ENCODE measurements at places on chromosomes 16 and 17. TPM values are rescaled to one million over a fixed set of nuclear protein-coding genes. Genes with fewer than 3 reads are reported as not detected.

Gene CCDC200
- total RNA-seq: not detected

Gene PDIA2
- 13.0 TPM for total RNA-seq

DNA sequence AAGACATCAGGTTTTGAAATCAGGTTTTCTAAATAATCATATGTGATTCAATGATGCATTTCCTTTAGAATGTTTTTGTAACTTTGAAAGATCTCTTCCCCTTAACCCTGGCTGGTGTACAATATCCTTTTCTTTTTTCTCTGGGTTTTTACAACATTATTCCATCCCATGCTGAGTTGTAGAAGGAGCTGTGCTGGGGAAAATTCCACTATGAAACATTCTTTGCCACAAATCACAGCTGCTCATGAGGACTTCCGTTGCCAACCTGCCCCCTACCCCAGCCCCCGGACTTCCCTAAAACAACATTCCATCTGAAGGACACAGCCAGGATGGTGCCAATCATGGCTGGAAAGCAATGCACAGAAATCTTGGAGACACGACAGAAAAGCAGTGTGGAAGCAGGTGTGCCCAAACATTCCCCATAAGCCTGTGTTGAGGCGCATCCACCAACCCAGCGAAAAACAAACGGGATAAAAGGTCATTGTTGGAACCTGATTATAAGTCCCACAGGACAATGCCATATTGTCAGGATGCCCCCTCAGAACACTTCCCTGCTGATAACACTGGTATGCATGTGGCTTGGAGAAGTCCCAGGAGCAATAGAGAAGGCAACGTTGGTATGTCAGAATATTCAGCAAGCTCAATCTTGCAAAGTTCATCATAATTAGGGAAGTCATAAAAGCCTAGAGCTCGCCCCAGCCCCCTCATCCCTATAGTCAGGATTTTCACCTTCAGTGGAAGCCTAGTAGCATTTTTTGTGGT is 475.0 kb downstream of the HS3ST3B1 start:
- no peak overlapping the region for H3K27ac ChIP-seq
- no peaks in the 10 kb centered on the region for H3K4me1 ChIP-seq
- no peaks in the 10 kb centered on the region for H3K36me3 ChIP-seq

DNA sequence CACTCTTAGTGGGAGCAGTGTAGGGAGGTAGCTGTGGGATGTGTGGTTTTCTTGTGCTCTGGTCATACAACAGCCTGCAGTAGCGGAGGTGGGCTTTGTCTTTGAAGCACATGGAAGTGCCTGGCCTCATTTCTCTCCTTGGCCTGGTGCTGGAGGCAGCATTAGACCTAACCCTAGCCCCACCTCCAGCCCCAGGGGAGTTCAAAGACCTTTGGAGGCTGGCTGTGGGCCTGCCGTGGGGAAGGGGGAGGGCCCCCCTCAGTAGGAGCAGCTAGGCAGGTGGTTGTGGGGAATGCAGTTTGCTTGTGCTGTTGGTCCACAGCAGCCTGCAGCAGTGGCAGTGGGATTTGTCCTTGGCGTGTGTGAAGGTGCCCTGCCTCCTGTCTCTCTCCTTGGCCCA is 91.7 kb downstream of the BCAS3 start:
- H3K4me3 ChIP-seq: no peak overlapping the region
- no peaks in the 10 kb centered on the region for H3K4me1 ChIP-seq
- no peak overlapping the region for H3K27ac ChIP-seq
- H3K27me3 ChIP-seq: no peaks in the 10 kb centered on the region
- no peaks in the 10 kb centered on the region for H3K36me3 ChIP-seq
- no peak for DNase-seq

- H3K36me3 ChIP-seq: no peaks in the 10 kb centered on the region
- H3K4me3 ChIP-seq: no peak overlapping the region
- no peaks in the 10 kb centered on the region for H3K27me3 ChIP-seq
- no peak overlapping the region for H3K27ac ChIP-seq
- DNase-seq: no peak
- H3K4me1 ChIP-seq: no peaks in the 10 kb centered on the region
Measured at GRCh38 chr17:19713901-19714361, 2.5 kb downstream of the SLC47A2 start.

DNA sequence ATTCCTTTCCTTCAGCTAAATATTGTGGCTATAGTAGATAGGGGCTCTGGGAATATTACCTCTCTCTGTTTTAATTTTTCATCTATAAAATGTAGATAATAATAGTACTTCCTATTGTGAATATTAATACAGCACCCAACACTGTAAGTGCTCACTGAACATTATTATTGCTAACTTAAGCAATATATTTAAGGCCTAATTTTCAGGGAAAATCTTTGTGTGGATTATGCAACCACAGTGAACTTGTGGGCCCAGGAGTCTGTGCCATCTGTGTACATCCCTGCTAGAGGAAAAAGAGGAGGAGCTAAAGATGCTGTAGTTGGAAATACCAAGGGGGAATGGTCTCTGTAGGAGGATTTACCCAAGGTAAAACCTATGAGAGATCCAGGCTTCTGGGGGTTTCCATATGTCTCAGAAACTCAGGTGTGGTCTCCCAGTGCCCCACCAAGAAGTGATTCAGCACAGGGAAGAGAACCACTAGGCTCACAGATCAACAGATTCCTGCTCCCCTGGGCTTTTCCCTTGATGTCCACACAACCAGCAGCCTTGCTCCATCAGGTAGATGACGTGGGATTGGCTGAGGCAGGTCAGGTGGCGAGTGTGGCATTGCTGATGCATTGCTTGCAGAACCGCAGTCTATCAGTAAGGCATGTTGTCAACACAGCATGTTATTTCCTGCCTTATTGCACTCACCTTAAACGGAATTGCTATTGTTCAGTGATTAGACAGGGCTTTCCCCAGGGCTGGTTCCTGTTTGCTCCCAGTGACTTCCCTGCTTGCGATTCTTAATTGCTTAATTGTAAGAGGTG is 1.6 kb upstream of the N4BP1 start:
- peak overlapping the region; percentile 34 for H3K27ac ChIP-seq
- no peaks in the 10 kb centered on the region for H3K27me3 ChIP-seq
- H3K4me1 ChIP-seq: peaks cover 18% of the 10 kb centered on the region
- no peak for DNase-seq
- H3K4me3 ChIP-seq: no peak overlapping the region

GRCh38 chr17:63496177-63496576 is 19.3 kb downstream of the ACE start:
- H3K4me1 ChIP-seq: no peaks in the 10 kb centered on the region
- no peaks in the 10 kb centered on the region for H3K36me3 ChIP-seq
- H3K27ac ChIP-seq: no peak overlapping the region
- H3K4me3 ChIP-seq: no peak overlapping the region
